ENCODE measurements at places on chromosomes 1 and 21.
A peak's percentile ranks its signal among the peaks of the same experiment; 100 is the strongest.

DNA sequence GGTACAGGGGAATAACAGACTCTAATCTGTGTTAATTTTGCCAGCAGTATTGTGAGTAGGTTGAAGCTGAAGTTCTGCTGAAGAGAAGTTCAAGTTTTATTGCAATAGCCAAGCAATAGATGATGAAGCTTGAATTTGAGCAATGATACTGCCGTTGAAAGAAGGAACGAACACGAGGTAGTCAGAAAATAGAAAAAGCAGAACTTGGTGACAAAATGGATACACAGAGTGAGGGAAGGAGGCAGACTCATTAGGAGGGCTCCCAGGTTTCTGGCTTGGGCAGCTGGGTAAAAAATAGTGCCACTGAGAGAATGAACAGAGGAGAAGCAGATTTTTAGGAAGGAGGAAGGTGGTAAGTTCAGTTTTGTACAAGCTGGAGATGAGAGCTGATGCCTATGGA is 22.3 kb upstream of the AGO1 start:
- DNase-seq = no peak

DNA sequence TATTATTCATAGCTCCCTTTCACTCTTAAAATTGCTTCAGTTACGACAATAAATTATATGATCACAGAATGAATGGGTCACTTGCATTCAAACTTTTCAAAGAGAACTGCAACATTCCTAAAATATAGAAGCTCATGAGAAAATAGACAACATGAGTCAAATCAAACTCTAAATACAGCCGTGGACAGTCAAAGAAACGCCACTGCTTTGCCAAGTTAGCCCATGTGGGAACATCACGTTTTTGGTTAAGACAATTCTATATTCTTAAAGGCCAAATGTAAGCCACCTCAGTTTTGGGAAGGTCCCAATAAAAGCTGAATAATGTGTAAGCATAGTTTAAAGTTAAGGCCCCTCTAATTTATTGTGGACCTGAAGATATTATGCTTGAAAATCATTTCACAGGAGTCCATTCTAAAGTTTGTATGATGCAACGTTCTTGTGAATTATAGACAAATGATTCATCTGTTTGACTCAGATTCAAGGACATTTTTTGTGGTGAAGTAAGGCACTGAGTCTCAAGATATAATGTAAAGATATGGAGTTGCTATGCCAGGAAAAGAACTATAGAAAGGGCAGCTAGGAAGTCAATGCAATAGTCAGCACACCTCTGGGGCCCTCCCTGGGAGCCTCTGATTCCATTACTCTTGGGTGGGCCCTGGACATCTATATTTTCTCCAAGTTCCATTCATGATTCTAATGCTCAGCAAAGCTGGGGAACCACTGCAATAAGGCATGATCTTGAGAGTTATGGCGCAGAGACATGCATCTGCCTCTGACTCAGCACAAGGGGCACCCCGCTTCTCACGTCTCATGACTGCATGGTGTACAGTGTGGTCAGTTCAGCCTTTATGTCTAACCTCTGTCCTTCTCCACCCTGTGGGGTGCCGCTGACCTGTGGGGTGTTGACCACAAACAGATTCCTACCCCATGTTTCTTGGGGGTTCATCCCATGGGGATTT is 33.9 kb downstream of the ETS2 start:
- peak; percentile 21 for DNase-seq

DNA sequence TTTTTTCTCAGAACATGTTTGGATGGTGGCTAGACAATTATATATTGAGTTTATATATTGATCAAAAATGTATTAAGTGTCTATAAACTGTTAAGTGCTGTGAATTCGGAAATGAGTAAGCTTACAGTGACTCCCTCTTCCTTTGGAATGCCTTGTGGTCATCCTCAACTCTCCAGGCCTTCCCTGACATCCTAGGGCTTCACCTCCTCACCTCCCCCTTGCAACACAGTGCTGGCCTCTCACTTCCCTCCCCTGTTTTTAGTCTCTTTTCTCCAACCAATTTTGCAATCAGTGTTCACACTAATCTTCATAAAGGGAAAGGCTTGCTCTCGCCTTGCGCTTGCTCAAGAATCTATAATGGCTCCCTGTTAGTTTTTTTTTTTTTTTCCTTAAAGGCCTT is 95.1 kb upstream of the C1orf21 start:
- no peak for DNase-seq

GRCh38 chr1:28036431-28036830 is 52.0 kb downstream of the EYA3 start:
- no peak for DNase-seq

GRCh38 chr1:61313906-61314422 is 231.6 kb downstream of the NFIA start:
- no peak for DNase-seq

- DNase-seq = no peak
These were observed 20.1 kb upstream of the PCBP3 start for GRCh38 chr21:45623436-45623835.

- DNase-seq = peak; percentile 48
These were observed 5.3 kb downstream of the HES2 start for GRCh38 chr1:6414443-6414844.

DNA sequence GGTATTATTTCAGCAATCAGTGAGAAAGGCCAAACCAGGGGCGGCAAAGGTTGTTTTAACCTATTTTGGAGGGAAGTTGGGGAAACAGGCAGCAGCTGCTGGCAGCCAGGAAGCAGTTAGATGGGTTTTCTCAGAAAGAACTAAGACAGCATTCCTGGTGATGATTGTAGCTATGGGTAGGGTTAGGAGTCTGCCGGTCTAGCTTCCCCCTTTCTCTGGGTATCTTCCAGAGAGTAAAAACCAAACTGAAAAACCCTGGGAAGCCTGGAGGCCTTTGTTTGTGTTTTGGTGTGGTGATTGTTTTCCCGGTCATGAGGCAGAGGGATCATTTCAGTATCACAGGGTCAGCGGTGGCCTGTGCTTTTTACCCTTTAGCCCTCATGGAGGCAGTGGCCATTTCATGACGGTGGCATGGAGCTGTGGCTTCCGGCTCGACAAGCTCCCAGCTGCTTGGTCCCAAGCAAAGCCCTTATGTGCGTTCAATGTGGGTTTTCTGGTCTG is 19.5 kb upstream of the TNFRSF1B start:
- DNase-seq = no peak

- DNase-seq = no peak
These were observed 88.4 kb downstream of the GTF2B start for GRCh38 chr1:88802950-88803349.

GRCh38 chr1:110235834-110236682 is 25.9 kb downstream of the KCNC4 start:
- peak; percentile 83 for DNase-seq

DNA sequence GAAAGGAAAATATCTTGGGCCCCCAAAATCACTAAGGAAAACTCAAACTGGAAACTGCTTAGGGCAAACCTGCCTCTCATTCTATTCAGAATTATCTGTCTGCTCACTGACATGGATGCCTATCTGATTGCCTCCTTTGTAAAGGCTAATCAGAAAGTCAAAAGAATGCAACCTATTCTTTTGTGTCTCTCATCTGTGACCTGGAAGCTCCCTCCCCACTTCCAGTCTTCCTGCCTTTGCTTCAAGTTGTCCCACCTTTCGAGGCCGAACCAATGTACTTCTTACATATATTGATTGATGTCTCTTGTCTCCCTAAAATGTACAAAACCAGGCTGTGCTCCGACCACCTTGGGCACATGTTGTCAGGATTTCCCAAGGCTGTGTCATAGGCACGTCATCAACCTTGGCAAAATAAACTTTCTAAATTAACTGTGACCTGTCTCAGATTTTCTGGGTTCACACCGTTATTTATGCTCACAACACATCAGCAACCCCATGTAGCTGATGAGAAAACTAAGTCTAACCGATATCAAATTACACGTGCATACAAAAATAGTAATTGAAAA is 302.3 kb upstream of the NRIP1 start:
- DNase-seq = no peak

DNA sequence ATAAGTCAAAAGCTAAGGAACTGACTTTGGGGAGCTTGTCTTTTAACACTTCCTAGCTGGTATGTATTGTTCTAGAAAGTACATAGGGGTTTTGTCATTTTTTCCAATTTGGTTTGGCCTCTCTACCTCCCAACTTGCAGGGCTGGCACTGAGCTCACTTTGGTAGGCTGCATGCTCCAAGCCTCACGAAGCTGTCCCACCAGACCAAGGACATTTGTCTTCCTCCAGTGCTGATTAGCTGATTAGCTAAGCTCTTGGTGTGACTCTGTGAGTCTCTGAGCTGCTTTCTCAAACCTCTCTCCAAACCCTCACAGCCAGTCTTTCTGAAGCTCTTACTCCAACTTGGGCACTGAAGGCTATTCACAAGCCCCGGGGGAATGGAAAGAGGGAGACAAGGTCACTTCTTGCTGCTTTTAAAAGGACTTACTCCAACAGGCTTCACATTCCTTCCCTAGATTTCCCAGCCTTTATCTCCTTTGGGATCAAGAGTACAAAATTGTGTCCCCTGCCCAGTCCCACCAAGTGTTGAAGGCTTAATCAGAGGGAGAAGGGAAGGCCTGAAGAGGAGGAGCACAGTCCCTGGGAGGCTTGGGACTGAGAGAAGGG is 893 bp upstream of the CFAP45 start:
- DNase-seq = no peak

DNA sequence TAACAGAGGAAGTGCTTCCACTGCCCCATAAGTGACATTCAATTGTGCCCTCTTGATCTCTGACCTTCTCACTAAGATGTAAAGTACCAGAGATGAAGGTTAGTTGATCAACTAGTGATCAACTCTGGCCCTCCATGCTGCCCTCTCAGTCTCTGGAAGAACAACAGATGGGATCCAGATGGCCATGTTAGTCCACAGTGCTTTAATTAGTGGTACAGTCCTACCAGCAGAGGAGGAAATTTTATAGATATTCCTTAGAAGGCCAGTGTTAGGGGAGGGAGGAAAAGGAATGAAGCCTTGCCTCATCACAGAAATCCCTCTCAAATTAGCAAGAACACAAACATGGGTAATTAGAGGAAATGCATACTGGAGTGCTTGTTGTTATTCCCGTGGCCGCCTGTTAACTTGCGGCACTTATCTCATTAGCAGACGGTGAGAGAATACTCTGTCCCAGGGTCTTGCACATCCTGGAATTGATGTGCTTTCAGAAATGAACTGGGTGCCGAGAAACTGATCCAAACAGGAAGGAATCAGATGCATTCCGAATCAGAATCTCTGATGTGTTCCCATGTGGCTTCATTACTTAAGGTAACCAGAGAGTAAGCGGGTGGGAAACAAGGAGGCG is 91.1 kb upstream of the RGS4 start:
- no peak for DNase-seq

DNA sequence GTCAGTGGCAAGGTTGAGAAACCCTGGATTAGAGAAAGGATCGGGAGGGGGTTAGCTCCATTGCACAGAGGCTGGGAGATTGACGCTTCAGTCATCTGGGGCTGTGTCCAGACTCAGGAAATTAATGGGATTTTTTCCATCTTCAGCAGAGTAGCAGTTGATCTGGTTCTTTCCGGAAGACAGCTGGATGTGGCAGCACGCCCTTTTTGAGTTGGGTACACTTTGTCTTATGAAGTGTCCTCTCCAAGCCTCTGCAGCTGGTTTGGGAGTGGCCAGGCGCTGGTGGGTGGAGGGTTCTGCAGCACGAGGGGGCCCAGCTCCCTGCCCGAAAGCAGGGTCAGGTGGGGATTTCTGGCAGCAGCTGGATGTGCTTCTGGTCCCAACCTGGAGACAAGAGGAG is 95.1 kb downstream of the TAS1R2 start:
- DNase-seq = no peak
